ENCODE measurements at places on chromosomes 13 and 19. TPM values are rescaled to one million over a fixed set of nuclear protein-coding genes. Genes with fewer than 3 reads are reported as not detected.

The TNNT1 gene
- total RNA-seq = 1.3 TPM

The TDRD12 gene
- total RNA-seq = not detected

The DCLK1 gene
- 47.4 TPM for total RNA-seq

The ZNF382 gene
- 5.6 TPM for total RNA-seq

The PEG3 gene
- total RNA-seq = 11.6 TPM

The PSG3 gene
- not detected for total RNA-seq

The PSG7 gene
- total RNA-seq = not detected
